Astrocyte of the hippocampus (primary cell): ENCODE measurements at places on chromosomes 16 and 17.
A peak's percentile ranks its signal among the peaks of the same experiment; 100 is the strongest.

DNA sequence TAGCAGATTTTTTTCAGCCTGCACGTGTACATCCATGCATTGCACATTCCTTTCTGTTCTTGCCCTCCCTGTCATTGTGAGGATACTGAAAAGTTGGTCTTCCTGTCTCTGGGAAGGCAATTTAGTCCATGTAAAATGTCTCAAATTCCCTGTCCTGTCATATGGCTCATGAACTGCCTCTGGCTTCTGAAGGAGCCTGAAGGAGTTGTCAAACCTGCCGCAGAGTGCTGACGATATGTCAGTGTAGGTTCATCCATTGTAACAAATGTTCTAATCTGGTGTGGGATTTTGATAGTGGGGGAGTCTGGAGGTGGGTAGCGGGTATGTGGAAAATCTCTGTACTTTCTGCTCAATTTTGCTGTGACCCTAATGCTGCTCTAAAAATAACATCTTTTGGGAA lies 59.6 kb downstream of the YPEL2 start:
- DNase-seq = no peak

DNA sequence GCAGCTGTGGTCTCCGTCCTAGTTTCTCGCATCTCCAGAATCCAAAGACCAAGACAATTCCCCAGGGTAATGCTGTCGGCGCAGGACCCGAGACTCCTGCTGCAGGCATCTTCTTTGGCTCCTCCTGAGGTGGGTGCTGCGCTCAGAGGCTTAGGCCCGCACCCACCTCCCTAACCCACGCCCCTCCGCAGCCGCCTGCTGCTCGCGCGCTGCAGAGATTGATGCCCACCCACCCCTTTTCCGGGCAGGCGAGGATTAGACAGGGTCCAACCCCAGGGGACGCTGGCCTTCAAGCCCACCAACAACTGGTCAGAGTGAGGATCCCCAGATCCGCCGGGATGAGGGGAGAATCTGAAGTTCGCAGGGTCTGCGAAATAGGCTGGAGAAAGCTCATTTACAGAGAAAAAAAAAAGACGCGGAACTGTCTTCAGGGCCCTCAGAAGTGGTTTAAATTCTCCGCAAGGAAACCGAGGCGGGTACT lies 27.9 kb downstream of the SLFN11 start:
- no peak for DNase-seq

GRCh38 chr17:16676676-16677268 lies 13.3 kb upstream of the CCDC144A start:
- no peak for DNase-seq

DNA sequence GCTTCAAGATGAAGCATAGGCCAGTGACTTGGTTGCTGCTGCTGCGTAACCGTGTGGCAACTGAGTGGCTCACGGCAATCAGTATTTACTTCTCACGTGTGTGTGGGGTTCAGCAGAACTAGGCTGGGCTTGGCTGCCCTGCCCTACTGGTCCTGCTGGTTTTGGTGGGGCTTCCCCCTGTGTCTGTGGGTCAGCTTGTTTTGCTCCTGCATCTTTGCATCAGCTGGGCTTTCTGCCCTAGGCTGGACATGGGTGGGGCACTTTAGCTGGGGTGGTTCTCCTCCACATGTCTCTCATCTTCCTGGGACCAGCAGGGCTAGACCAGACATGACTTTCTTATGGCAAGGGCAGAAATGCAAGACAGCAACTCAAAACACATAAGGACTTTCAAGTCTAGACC lies 550.5 kb downstream of the MAF start:
- no peak for DNase-seq

GRCh38 chr17:75832164-75832651 lies 12.0 kb downstream of the UNC13D start:
- peak; percentile 61 for DNase-seq

DNA sequence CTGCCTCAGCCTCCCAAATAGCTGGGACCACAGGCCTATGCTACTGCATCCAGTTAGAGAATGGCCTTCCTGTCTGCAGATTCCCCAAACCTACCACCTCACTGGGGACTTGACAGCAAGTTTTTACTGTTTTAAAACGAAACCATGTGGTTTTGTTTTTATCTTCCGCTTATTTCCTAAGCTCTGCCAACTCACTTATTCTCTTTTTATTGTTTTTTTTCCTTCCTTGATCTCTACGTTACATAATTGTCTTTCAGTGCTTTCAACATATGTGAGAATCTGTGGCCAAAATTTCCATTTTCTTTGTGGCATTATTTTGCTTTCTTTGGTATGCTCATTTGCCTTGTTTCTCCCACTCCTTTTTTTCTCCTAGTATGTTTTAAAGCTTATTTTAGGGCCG lies 14.6 kb upstream of the SLC38A7 start:
- DNase-seq = no peak

GRCh38 chr17:30869005-30869404 lies 37.0 kb downstream of the TEFM start:
- no peak for DNase-seq

- no peak for DNase-seq
Measured at GRCh38 chr17:41782142-41782541, 4.4 kb downstream of the JUP start.

DNA sequence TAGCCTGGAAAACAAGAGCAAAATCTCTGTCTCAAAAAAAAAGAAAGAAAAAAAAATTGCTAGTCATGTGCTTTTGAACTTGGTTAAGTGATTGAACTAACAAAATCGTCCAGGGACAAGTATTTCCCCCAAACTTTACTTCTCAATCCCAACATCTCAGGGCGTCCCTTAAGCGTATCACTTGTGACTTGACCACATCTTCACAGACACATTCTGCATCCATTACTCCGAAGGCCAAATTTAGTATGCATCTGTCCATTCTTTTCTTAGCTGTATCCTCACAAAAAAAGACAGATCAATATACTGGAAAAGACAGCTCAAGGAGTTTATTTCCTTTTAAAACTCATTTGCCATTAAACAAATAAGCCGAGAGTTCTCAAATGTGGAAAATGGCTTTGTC lies 5.9 kb upstream of the JPT1 start:
- no peak for DNase-seq

DNA sequence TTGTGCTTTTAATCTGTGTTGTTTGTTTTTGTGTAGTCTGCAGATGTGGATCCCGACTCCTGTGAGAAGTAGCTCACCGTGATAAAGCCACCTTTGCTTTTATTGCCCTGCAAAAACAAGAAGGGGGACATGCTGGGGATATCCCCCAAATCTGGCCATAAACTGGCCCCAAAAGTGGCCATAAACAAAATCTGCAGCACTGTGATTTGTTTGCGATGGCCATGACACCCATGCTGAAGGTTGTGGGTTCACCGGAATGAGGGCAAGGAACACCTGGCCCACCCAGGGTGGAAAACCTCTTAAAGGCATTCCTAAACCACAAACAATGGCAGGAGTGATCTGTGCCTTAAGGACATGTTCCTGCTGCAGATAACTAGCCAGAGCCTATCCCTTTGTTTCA lies 15.1 kb downstream of the AHSP start:
- DNase-seq = no peak

- peak; percentile 10 for DNase-seq
Measured at GRCh38 chr17:73841431-73842060, 197.3 kb upstream of the SDK2 start.

GRCh38 chr17:28878981-28879380 lies 18.6 kb downstream of the FLOT2 start:
- DNase-seq = peak; percentile 62

GRCh38 chr16:1045310-1045992 lies 27.1 kb upstream of the SSTR5 start:
- no peak for DNase-seq

- DNase-seq = peak; percentile 41
Measured at GRCh38 chr16:64375391-64375980, 746.4 kb downstream of the CDH11 start.

DNA sequence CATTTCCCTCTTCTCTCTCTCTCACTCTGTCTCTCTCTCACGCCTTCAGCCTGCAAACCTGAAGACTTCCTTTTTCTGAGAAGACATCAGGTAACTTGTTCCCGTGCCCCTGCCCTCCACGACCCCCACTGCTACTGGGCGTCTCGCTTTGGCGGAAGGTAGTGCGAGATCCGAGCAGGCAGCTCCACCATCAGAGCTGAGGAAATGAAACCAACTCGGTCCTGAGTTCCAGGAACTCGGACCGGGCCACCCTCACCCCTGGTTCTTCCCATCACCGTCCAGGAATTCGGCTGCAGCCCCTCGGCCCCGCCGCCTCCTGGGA lies 585 bp downstream of the MLKL start:
- DNase-seq = no peak

DNA sequence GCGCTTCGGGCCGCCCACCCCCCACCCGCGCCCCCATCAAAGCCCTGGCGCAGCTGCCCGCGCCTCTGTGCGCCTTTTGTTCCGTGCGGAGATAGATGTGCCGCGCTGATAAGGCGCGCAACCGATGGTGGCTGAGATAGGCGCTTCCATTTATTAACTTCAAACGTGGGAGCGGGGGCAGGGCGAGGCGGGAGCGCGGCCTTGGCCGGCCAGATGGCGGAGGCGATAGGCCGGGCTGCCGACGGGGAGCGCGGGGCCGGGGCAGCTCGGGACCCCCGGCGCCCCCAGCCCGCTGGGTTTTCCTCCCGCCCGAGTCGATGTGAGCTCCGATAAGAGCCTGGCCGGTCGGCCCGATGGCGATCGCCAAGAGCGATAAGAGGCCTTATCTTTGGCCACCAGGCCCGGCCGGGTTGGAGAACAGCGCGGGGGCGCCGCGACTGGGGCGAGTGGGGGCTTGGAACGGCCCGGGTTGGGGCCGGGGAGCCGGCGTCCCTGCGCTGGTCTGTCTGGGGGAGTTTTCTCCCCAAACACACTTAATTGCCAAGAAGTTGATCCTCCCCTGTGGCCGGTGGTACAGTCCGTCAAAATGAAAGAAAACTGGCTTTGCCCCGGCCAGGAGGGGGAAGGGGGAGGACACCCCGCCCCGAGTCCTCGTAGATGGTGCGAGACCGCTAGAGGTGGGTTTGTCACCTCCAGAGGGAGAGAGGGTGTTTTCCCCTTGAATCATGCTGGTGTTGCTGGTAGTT lies 2.7 kb downstream of the ZFPM1 start:
- peak; percentile 76 for DNase-seq

GRCh38 chr17:4944554-4945175 lies 3.7 kb downstream of the PFN1 start:
- DNase-seq = no peak

- no peak for DNase-seq
Measured at GRCh38 chr16:53932975-53933374, 229.0 kb downstream of the FTO start.

GRCh38 chr17:44024853-44025252 lies 10.1 kb upstream of the TMEM101 start:
- DNase-seq = no peak

DNA sequence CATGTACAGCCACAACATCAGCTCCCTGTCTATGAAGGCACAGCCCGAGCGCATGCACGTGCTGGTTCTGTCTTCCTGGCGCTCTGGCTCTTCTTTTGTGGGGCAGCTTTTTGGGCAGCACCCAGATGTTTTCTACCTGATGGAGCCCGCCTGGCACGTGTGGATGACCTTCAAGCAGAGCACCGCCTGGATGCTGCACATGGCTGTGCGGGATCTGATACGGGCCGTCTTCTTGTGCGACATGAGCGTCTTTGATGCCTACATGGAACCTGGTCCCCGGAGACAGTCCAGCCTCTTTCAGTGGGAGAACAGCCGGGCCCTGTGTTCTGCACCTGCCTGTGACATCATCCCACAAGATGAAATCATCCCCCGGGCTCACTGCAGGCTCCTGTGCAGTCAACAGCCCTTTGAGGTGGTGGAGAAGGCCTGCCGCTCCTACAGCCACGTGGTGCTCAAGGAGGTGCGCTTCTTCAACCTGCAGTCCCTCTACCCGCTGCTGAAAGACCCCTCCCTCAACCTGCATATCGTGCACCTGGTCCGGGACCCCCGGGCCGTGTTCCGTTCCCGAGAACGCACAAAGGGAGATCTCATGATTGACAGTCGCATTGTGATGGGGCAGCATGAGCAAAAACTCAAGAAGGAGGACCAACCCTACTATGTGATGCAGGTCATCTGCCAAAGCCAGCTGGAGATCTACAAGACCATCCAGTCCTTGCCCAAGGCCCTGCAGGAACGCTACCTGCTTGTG lies 10.7 kb downstream of the CHST4 start:
- no peak for DNase-seq

DNA sequence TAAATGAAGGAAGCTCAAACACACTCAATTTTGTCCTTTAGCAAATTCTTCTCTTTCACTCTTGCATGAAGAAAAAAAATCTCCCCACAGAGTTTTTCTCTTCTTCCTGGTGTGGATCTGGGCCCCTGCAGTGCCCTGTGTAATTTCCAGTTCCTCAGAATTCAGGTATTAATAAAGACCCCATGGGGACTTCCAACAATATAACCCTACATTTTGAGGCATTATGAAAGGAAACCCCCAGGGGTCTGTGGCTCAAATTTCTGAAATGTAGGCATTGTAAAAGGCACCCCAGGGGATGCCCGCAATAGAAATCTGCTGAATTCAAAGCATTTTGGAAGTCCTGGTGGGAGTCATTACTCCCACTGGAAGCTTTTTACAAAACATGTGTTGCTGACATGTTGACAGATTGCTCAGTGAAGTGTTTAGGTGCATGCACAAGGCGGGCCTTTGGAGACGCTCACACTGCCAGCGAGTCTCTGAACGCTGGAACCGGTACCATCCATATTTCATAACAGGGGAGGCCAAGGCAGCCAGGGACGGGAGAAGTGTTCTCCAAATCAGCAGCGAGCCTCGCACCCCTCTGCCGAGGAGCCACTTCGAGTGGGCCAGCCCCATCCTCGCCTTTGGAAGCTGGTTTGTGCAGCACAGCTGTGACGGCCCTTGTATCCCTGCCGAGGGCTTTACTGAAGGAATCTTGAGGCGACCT lies 154.0 kb downstream of the ZNF423 start:
- DNase-seq = peak; percentile 74

DNA sequence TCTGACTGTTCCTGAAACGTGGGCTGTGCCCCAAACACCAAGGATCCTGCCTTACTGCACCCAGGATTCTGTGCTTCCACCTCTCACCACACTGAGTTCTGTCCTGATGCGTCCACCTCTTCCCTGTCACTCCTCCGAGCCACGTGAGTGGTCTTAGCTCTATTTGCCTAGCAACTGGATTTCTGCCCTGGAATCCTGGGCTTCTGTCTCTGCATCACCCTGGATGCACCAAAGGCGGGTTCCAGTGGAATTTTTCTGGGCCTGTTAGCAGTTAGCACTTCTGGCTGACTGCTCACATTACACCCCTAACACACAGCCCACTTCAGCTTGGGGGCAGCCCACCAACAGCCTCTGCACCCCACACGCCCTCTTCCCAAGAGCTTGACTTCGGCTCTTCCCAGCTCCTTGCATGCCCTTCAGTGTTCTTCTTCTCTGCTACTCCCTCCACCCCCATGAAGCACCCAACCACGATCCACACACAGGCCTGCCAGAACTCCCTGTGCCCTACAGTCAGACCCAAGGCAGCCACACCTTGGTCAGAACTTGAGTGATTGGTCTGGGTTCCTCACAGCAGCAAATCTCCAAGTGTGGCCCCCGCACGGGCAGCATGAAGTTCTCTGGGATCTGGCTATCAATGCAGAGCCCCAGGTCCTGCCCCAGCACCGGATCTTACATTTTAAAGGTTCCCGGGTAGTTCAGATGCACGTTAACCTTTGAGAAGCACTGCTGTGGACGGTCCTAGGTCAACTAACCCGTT lies 129.8 kb upstream of the RCVRN start:
- DNase-seq = no peak
